ENCODE measurements at places on chromosomes 2 and 18.

DNA sequence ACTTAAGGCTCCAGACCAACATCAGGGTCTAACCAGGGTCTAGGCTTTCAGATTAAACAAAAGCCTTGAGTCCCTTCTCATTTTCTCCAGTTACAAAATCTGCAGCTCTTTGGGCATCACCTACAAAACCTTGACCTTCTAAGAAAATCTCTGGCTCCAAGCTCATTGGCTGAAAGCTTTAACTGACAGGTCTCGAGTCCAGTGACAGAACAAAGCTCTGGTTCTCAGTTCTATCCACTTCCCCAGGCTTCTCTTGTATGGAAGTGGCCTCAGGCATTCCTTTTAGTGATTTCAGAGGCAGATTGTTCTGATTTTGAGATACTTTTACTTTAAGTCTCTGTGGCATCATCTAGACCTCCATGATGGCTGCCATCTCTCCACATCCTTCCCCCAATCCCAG is 11.3 kb downstream of the SIX2 start:
- DNase-seq, result no peak

DNA sequence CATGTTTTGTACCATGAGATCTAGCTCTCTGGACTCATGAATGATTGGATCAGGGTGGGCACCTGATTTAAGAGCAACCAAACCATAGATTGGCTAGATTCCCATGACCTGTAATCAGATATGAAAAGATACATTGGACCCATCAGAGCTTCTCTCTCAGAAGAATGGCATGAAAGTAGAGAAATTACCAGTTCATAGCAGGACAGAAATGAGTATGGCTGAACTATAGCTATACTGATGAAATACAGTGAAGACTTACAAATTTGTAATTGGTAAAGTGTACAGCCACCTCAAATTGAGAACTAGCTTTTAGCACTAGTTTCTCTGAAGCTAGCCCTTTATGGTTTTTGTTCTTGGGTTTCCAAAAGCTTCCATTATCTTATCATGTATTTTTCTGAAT is 19.0 kb upstream of the EML4 start:
- no peak for DNase-seq

DNA sequence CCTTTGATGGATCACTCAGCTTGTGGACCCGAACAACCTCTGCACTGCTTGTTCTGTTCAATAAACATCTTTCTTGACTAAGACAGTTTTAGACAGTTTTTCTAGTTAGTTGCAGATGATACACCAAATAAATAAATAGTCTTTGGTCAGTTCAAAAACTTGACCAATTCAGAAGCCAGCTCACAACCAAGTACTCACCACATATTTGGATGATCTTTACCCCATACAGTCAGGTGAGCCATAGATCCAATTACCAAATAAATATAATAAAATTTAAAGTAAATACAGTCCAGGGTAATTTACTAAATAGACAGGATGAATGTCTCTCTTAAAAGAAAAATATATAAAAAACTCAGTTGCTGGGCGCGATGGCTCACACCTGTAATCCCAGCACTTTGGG is 18.2 kb downstream of the SCN3A start:
- no peak for DNase-seq

- no peak for DNase-seq
Measured at GRCh38 chr2:63218800-63219526, 168.3 kb downstream of the OTX1 start.

All from fibroblast of skin of right biceps (primary cell).